Amygdala (tissue), 56 donors: ENCODE measurements at places on chromosomes 7 and 10.

GRCh38 chr10:79404231-79404609, 41.2 kb downstream of the ZCCHC24 start:
- no peak for DNase-seq

DNA sequence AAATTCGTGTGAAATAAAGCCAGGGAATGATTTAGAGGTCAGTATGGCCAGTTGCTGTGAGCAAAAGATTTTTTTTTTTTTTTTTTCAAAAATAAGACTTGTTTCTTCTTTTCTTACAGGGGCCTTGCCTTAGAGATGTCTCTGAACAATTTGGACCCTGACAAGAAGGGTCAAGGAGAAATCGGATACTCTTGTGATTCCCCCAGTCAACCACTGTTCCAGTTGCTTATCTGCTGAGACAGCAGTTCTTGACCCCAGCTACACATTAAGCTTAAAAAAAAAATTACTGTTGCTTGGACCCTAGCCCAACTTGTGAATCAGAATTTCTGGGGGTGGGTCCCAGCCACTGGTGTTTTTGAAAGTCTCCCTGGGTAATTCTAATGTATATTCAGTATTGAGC, 12.0 kb upstream of the FMC1 start:
- DNase-seq, result no peak

- no peak for DNase-seq
These were observed 110.5 kb downstream of the EBF3 start for GRCh38 chr10:129853562-129853903.

DNA sequence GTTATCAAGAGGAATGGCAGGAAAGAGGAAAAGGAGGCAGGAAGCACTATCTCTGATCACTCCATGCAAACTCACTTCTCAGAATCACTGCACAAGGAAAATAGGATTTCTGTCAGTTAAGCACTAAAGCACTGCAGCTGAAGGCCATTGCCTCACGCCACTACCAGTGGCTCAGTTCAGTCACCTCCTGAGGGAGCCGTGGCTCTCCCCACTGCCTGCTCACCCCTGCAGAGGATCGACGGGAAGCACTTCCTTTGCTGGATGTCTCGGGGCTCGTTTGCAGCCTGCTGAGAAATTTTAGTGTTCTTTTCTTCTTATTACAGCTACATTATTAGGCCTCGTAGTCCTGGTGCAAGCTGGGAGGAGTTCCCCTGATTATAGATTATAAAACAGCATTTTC, 90.1 kb upstream of the ADCY1 start:
- no peak for DNase-seq

- DNase-seq, result no peak
These were observed 1.4 kb downstream of the HTRA1 start for GRCh38 chr10:122462533-122463465.

GRCh38 chr10:124695259-124695658, 48.9 kb downstream of the FAM53B start:
- no peak for DNase-seq

- DNase-seq, result no peak
These were observed 91.8 kb downstream of the SH3PXD2A start for GRCh38 chr10:103763374-103764202.

GRCh38 chr7:50615519-50616080, 50.4 kb upstream of the DDC start:
- DNase-seq, result no peak

- no peak for DNase-seq
These were observed 266.5 kb downstream of the GPR158 start for GRCh38 chr10:25441270-25441669.

DNA sequence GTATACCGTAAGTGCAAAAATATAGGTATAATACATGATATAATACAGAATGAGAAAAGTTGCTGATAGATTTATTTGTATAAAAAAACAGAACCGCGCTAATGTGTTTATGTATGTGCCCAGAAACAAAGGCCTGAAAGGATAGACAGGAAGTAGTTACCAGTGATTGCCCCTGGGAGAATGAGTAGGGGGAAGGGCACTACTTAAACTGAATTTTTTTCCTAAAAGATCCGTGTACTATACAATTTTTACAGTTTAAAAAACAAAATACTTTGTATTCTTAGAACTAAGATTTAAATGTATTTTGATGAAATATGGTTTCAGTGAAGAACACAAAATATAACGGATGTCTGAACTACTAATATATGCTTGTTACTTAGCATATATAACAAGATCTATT, 2.9 kb downstream of the IPMK start:
- DNase-seq, result no peak

DNA sequence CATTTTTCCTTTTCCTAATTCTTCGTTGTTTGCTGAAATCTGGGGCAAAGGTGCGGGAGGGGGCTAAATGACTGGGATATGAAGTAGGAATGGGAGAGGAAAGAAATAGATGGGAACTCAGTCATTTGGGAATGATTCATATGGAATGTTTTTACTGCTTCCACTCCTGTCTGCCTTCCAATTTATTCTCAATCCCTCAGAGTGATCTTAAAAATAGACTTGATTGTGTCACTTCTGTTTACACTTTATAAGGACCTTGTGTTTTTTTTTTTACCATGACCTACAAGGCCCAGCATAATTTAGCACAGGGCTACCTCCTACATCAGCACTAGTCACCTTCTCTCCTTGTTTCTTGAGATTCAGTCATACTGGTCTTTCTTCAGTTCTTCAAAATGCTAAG, 97.9 kb downstream of the PTEN start:
- no peak for DNase-seq

GRCh38 chr10:79046741-79047583, 21.8 kb upstream of the ZMIZ1 start:
- no peak for DNase-seq

DNA sequence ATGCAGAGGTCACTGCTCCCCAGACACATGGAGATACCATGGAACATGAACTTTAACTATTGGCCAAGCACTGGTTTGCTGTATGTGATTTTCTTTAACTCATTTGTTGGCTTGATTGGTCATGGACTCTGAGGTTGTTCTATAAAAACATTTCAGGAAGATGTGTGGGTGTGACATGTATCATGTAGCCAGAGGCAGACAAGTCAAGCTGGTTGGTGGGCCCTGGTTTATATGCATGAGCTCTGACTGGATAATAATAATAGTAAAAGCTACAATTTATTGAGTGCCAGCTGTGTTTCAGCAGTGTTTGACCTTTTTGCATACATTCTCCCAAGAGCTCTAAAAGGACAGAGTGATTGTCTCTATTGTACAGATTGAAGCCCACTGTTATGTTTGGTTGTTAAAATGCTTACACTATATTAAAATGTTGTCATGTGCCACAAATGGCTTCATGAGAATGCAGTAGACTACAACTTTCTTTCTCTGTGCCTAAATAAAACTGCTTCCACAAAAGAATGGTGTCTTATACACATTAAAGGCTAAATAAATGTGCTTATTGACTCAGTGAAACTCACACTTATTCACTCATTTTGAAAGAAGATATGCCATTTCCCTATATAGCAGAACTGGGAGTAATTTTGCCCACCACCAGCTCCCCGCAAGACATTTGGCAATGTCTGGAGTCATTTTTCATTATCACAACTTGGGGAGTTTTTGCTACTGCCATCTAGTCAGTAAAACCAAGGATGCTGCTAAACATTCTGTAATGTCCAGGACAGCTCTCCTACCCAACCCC, 243.6 kb upstream of the NFE2L3 start:
- no peak for DNase-seq

GRCh38 chr7:149254181-149254858, 7.7 kb upstream of the ZNF783 start:
- DNase-seq, result no peak

DNA sequence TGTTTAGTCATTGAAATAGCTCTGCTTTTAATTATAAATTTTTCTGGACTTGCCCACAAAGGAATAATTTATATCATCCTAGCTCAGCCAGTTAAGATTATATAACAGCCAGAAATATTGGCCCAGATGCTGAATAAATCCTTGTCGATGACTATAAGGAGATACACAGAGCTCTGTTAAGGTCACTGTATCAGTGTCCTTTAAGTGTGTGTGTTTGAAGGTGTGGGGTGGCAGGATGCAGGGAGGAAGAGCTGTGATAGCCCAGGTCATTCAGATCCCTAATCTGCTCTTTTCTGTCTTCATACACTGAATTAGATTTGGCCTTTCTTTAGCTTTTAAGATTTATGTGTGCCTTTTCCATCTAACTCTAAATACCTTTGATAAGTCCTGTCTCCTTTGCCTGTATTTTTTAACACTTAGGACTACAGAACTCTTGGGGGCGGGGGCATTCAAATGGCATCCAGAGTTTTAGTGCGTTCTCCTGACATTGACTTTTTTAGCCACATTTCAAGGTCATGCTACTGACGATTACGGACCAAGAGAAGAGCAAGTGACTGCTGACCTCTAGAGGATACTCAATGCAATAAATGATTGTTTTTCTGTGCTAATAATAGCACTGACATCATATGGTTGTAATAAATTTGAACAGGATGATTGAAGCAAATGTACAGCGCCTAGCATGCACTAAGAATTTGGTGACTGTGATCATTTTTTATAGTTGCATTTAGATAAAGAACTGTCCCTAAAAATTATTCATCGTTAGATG, 172.3 kb downstream of the CACNB2 start:
- no peak for DNase-seq

GRCh38 chr7:149791-150636, 42.4 kb upstream of the FAM20C start:
- no peak for DNase-seq

- no peak for DNase-seq
These were observed 208.7 kb upstream of the FAM3C start for GRCh38 chr7:121604627-121605316.

DNA sequence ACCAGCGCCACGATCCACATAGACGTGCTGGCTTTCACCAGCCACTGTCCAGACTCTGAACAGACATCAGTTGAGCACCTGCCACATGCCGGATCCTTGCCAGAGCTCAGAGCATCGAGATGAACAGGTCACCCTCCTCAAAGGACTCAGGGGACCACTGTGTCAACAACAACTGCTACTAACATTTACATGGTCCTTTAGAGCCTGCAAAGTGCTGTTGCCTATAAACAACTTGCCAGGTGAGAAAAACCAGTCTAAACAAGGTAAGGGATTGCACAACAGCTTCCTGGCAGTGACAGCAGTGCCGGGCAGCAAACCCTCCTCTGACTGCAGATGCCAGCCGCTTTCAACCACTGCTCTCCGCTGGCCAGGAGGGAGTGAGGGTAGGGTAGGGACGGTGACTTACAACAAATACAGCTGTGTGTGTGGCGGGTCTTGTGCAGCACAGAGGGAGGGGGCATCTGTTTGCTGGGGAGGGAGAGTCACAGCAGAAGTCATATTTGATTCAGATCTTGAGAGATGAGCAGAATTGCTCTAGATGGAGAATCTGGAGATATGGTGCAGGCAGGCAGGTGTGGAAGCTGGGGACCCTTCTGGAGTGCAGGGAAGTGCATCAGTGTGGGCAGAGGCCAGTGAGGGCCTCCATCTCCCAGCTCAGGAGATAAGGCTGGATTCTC, 32.8 kb upstream of the RHEB start:
- no peak for DNase-seq
